ENCODE measurements at places on chromosomes 12 and 14.

- no peak for DNase-seq
These were observed 6.2 kb upstream of the OAS1 start for GRCh38 chr12:112900298-112901145.

DNA sequence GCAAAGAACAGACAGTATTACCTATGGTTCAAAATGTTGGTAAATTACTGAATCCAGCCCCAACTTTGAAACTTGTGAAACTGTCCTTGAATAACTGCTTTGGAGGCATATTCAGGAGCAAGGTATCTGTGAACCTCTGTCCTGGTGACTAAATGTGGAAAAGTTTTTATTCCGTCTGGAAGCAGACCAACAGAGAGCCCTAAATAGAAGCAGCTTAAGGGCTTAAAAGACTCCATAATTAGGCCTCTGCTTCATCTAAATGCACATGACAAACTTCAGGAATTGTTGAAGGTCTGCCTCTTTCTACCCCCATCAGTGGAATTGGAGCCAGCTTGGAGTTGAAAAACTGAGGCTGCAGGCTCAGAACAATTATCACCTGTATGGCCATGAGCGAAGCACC lies 276.5 kb downstream of the KCNH5 start:
- no peak for DNase-seq

- DNase-seq, result no peak
These were observed 30.3 kb downstream of the SCN8A start for GRCh38 chr12:51621156-51621922.

DNA sequence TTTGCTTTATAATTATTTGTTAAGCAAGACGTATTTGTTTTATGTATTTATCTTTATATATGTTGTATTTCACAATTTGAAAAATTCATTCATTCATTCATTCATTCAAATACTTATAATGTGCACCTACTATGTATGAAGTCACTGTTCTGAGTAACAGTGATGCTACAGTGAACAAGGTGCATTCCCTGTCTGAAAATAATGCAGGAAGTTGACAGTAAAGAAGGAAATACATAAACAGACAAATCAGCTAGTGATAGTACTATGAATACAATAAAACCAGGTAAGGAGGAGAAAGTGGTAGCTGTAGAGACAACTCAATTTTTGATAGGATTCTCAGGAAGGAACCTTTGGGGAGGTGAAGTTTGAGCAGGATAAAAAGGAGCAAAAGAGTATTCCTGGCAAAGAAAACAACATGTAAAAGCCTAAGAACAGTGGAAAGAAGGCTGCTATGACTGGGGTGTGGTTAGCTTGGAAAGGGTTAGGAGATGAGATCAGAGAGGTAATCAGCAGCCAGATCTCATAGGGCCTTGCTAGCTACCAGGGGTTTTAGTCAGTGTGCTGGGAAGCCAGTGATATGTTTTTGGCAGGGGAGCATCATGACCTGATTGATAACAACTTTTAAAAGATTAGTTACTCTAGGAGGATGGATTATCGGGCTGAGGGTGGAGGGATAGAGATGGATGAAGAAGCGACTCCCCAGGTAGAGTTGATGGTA lies 17.4 kb downstream of the BICDL1 start:
- no peak for DNase-seq

DNA sequence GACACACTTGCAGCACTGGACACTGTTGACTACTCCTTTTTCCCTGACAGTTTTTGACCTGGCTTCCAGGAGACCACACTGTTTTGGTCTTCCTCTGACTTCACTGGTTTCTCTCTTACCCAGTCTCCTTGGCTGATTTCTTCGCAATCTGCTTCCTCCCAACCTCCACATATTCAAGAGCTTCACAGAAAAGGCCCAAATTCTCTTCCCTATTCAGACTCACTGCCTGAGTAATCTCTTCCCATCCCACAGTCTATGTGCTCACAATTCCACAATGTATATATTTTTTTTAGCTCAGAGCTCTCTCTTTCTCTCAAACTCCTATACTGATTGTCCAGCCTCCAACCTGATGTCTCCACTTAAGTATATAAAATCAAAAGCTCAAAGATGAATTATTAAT lies 115.4 kb downstream of the SINHCAF start:
- no peak for DNase-seq

Data from stimulated activated CD4-positive, alpha-beta T cell treated with anti-CD3 and anti-CD28 coated beads, Interleukin-12 subunit alpha, Interleukin-12 subunit beta, amount 100 ng/mL, for 24 hours (primary cell).